Thyroid gland (tissue), 4 donors: ENCODE measurements at places on chromosomes 7 and 10. TPM values are rescaled to one million over a fixed set of nuclear protein-coding genes. Genes with fewer than 3 reads are reported as not detected.

Gene EPHB6
- total RNA-seq, result 46.2 TPM

Gene ALOX5
- total RNA-seq, result 4.1 TPM

Gene OR2A2
- total RNA-seq, result not detected

Gene MKI67
- total RNA-seq, result 1.9 TPM

Gene ASB13
- 10.7 TPM for total RNA-seq

Gene CHAT
- not detected for total RNA-seq
